Activated T-helper 9 cell treated with anti-CD3 and anti-CD28 coated beads, Interleukin-2, amount 50 U/mL, for 16 hours (primary cell): ENCODE measurements at places on chromosomes 12 and 14.

- no peak for DNase-seq
Observed at GRCh38 chr12:96303653-96304052, 96.6 kb downstream of the CDK17 start.

- no peak for DNase-seq
Observed at GRCh38 chr12:79885911-79886490, 48.9 kb downstream of the PPP1R12A start.

DNA sequence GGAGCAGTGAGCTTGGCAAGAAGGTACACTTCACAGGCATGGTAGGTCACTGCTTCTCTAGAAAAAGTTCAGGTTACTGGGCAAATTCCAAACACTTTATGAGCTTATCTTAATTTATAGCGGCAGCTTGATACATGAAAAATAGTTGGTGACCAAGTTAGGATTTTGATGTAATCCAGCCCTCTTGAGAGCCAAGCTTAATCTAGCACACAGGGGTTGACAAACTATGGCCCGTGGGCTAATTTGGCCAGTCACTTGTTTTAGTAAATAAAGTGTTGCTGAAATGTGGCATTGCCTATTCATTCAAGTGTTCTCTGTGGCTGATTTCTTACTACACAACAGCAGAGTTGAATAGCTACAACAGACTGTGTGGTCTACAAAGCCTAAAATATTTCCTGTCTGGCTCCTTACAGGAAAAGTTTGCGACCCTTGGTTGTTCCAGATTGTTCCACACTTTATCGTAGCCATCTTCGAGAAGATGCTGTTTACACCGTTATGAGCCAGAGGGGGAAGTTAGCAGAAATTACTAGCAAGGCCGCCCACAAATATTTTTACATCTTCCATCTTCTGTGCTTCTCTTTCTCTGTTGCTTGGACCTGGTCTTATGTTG lies 120.9 kb downstream of the DAAM1 start:
- DNase-seq = no peak

DNA sequence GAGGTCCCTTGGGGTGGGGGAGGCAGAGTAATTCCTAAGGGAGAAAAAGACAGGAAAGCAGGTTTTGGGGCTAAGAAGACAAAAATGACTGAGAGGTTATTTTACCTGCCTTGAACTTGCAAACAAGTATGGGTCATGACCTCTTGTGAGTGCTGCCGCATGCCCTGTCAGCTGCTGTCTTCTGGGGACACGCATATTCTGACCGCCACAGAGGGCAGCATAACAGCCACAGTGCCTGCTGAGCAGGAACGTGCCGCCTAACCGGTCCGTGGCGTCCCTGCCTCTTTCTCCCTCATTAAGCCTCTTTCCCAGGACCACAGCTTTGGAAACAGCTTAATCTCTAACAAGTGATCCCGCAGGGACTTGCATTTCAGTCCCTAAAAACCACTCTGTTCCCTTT lies 51.3 kb upstream of the KCNA1 start:
- DNase-seq = no peak

GRCh38 chr12:50747817-50748216 lies 16.1 kb upstream of the ATF1 start:
- DNase-seq = no peak

DNA sequence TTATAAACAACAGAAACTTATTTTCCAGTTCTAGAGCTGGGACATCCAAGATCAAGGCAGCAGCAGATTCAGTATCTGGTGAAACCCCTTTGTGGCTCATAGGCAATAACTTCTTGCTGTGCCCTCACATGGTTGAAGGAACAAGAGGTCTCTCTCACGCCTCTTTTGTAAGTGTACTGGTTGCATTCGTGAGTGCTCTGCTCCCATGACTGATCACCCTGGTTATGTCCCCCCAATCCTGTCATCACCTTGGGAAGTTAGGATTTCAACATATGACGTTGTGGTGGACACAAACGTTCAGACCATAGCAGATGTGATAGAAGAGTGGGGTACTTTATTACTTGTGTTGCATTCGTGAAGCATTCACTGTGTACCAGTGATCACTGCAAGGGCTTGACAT lies 184.0 kb downstream of the SRGAP1 start:
- DNase-seq = no peak

- no peak for DNase-seq
Observed at GRCh38 chr14:63192085-63192484, 12.2 kb upstream of the RHOJ start.
